ENCODE measurements at places on chromosomes 11 and 22. TPM values are rescaled to one million over a fixed set of nuclear protein-coding genes. Genes with fewer than 3 reads are reported as not detected.

GRCh38 chr11:74418509-74418895 is 20.3 kb upstream of the PGM2L1 start:
- no peak overlapping the region for H3K4me3 ChIP-seq
- H3K27me3 ChIP-seq: no peaks in the 10 kb centered on the region
- no peak overlapping the region for H3K27ac ChIP-seq
- DNase-seq: no peak
- no peaks in the 10 kb centered on the region for H3K36me3 ChIP-seq
- no peaks in the 10 kb centered on the region for H3K4me1 ChIP-seq

DNA sequence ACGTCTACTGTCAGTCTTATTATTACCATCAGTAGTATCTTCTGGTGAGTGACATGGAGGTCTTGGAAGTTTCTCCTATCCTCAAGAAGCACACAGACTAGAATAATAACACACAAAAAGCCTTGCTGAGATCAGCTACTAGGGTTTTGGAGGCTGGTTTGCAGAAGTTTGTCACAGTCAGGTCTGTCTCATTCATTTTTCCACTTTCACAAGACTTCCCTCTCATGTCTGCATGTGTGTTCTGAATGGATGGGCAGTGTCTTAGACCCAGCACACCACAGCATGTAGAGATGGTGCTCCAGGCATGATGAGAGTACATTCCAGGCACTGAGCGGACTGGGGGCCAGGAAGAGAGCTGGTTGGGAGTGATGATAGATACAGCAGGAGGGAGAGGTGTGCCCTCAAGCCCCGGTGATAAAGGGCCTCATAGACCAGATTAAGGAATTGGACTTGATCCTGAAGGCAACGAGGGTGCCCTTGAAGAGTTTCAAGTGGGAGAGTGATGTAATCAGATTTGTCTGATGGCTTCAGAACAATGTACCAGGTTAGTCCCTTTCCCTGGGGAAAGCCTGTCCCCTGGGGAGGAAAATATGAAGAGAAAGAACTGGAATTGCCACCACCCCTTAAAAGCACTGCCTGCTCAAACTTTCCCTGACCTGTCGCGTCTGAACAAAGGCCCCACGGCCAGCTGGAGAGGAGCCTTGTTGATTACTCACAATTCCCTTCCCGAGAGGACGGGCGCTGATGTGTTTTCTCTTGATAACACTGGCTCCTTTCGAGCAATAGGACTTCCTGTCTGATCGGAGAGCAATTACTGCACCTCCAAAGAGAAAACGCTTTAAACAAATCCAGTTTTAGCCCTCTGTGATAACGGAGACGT is 45.1 kb upstream of the LMO2 start:
- no peak overlapping the region for H3K27ac ChIP-seq
- no peak overlapping the region for H3K4me3 ChIP-seq
- no peaks in the 10 kb centered on the region for H3K36me3 ChIP-seq
- H3K4me1 ChIP-seq: no peaks in the 10 kb centered on the region
- no peaks in the 10 kb centered on the region for H3K27me3 ChIP-seq

DNA sequence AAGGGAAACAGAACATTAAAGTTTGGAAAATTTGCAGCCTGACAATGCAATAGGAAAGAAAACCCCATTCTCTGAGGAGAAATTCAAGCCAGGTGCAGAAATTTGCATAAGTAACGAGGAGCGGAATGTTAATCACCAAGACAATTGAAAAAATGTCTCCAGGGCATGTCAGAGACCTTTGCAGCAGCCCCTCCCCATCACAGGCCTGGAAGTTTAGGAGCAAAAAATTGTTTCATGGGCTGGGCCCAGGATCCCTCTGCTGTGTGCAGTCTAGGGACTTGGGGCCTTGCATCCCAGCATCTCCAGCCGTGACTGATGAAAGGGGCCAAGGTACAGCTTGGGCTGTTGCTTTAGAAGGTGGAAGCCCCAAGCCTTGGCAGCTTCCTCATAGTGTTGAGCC is 780.2 kb downstream of the LRRC4C start:
- peaks cover 4% of the 10 kb centered on the region for H3K4me1 ChIP-seq
- H3K27ac ChIP-seq: no peak overlapping the region
- peaks cover 6% of the 10 kb centered on the region for H3K36me3 ChIP-seq
- no peak overlapping the region for H3K4me3 ChIP-seq

- DNase-seq: no peak
- no peaks in the 10 kb centered on the region for H3K36me3 ChIP-seq
- H3K4me1 ChIP-seq: no peaks in the 10 kb centered on the region
- H3K27me3 ChIP-seq: peaks cover 6% of the 10 kb centered on the region
- H3K27ac ChIP-seq: no peak overlapping the region
These were observed 863 bp downstream of the SIAE start for GRCh38 chr11:124672536-124673215.

DNA sequence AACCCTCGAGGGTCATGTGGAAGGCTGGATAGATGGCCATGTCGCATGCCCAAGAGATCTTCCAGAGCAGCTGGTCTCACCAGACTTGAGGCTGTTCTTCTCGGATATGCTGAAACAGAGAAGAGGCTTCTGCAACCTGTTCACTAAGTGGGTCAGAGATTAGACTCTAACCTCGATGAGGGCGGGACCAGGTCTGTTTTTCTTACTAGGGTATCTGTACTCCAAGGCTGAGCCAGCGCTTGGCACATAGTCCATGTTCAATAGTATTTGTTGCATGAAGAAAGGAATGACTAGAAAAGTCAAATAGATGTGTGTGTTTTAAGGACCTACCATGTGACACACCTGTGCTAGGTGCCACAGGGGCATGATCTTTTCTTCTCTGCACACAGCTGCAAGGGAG is 43.6 kb downstream of the ABTB2 start:
- no peak overlapping the region for H3K27ac ChIP-seq
- H3K36me3 ChIP-seq: no peaks in the 10 kb centered on the region
- peaks cover 3% of the 10 kb centered on the region for H3K4me1 ChIP-seq
- no peak overlapping the region for H3K4me3 ChIP-seq
- no peak for DNase-seq
- no peaks in the 10 kb centered on the region for H3K27me3 ChIP-seq

DNA sequence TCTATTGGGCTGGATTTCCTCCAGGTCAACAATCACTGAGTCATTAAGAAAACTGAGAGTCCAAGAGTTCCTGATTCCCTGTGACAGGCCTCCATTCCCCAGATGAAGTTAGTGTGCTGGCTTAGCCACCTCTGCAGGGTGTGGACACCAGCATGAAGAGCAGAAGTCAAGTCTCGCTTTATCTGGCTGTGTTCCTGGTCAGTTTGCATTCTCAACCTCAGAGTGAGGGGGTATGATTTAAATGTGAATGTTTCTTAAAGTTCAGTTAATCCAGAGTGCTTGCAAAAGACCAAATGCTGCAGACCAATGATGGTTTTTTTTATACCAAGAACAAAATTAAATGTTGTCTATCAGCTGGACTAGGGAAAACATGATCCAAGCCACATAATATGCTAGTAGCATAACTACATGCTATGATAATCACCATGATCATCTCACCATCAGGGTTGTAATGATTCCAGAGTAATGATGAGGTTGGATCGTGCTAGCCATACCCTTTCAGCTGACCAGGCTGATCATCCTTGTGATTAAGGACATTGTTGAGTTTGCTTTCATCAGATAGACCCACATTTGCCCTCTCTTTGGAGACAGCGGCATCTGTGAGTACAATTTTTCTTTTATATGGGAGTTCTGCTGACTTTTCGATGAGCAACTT is 145.8 kb upstream of the ARHGAP20 start:
- no peak for DNase-seq
- no peak overlapping the region for H3K4me3 ChIP-seq
- H3K27ac ChIP-seq: no peak overlapping the region
- H3K4me1 ChIP-seq: no peaks in the 10 kb centered on the region
- no peaks in the 10 kb centered on the region for H3K36me3 ChIP-seq
- no peaks in the 10 kb centered on the region for H3K27me3 ChIP-seq

- no peaks in the 10 kb centered on the region for H3K36me3 ChIP-seq
- DNase-seq: peak; percentile 57
- peak within 1 kb of the TSS; percentile 69 for H3K4me3 ChIP-seq
- peaks cover 21% of the 10 kb centered on the region for H3K27me3 ChIP-seq
These were observed at the start of gene NCR3LG1 for GRCh38 chr11:17351510-17352176. TSS of gene NCR3LG1 (plus strand) at chr11:17351800. CDS start at chr11:17351970, 170 bp downstream.

- no peak overlapping the region for H3K27ac ChIP-seq
- H3K4me1 ChIP-seq: no peaks in the 10 kb centered on the region
- H3K4me3 ChIP-seq: no peak overlapping the region
- no peaks in the 10 kb centered on the region for H3K27me3 ChIP-seq
- DNase-seq: no peak
- no peaks in the 10 kb centered on the region for H3K36me3 ChIP-seq
These were observed 3.9 kb upstream of the MUC15 start for GRCh38 chr11:26575946-26576345.

DNA sequence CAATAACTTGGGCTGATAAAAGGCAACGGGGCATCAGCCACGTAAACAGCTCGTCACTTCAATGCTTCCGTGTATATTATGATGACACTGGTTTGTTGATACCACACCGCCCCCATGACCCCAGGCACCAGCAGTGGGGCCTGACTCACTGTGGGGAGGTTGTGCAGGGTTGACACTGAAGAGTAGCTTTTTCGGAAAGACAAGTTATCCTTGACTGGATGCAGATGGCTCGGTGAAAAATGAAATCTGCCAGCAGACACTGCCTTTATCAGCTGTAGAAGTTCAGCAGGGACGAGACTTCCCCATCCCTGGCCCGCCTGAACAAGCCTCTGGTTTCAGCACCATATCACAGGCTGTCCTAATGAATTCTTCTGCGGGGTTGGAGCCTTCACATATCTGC is 55.6 kb downstream of the WT1 start:
- H3K27ac ChIP-seq: no peak overlapping the region
- H3K4me1 ChIP-seq: no peaks in the 10 kb centered on the region
- H3K27me3 ChIP-seq: no peaks in the 10 kb centered on the region
- no peak overlapping the region for H3K4me3 ChIP-seq
- H3K36me3 ChIP-seq: no peaks in the 10 kb centered on the region

GRCh38 chr11:16997624-16998023 is 16.6 kb downstream of the PLEKHA7 start:
- H3K27ac ChIP-seq: no peak overlapping the region
- no peak overlapping the region for H3K4me3 ChIP-seq
- H3K27me3 ChIP-seq: no peaks in the 10 kb centered on the region
- H3K36me3 ChIP-seq: no peaks in the 10 kb centered on the region
- DNase-seq: no peak

- no peak overlapping the region for H3K4me3 ChIP-seq
- H3K27me3 ChIP-seq: no peaks in the 10 kb centered on the region
- no peaks in the 10 kb centered on the region for H3K36me3 ChIP-seq
- no peak for DNase-seq
- no peaks in the 10 kb centered on the region for H3K4me1 ChIP-seq
These were observed 7.1 kb upstream of the OR8K3 start for GRCh38 chr11:56307836-56308235.

DNA sequence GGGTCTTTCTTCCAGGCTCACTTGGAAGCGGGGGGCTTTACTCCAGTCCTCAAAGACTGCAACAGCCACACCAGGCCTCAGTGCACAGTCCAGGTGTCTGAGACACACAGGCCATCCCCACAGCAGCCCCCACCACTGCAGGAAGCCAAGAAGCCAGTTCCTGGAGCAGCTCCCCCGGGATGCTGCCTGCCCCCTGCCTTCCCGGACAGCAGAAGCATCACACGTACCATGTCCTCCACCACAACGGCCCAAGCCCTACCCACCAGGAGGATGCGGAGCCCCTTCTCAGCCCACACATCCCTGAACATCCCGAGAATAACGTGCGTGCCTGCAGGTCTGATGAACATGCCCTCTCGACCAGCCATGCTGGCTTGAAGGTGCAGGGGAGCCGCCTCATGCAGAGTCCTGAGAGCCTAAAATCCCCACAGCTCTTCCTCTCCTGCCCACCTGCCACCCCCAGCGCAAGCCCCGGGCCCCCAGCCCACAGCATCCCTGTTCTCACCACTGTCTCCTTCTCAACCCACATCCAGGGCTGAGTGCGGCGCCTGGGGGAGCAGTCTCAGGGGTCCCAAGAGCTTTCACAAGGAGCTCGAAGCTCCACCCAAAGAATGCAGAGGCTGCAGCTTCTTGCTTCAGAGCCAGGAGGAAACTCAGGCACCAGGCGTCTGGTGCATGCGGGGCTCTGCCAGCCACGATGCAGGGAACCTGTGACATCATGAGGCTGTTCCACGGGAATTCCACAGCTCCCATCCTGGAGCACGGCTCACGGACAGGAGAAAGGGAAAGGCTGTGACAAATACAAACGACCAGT is 209.6 kb downstream of the BRD1 start:
- H3K27me3 ChIP-seq: no peaks in the 10 kb centered on the region
- H3K4me3 ChIP-seq: no peak overlapping the region
- no peaks in the 10 kb centered on the region for H3K4me1 ChIP-seq

IGSF22 gene
- total RNA-seq: 0.35 TPM

Measured in H9 (cell line).